ENCODE measurements at places on chromosomes 7 and 10. TPM values are rescaled to one million over a fixed set of nuclear protein-coding genes. Genes with fewer than 3 reads are reported as not detected.
A peak's percentile ranks its signal among the peaks of the same experiment; 100 is the strongest.

SPDYE9 gene
- total RNA-seq = not detected

- no peaks in the 10 kb centered on the region for H3K4me1 ChIP-seq
- no peaks in the 10 kb centered on the region for H3K27me3 ChIP-seq
- DNase-seq = no peak
- H3K27ac ChIP-seq = peak overlapping the region; percentile 50
- H3K36me3 ChIP-seq = no peaks in the 10 kb centered on the region
Observed at GRCh38 chr10:61397175-61397986, 55.8 kb downstream of the TMEM26 start.

NYAP1 gene
- 0.69 TPM for total RNA-seq

GRCh38 chr10:112280205-112280921 lies 2.8 kb upstream of the TECTB start:
- no peak overlapping the region for H3K27ac ChIP-seq
- no peak overlapping the region for H3K4me3 ChIP-seq
- H3K36me3 ChIP-seq = no peaks in the 10 kb centered on the region
- no peaks in the 10 kb centered on the region for H3K27me3 ChIP-seq

GRCh38 chr7:155798673-155799439 lies 13.4 kb downstream of the SHH start:
- H3K36me3 ChIP-seq = no peaks in the 10 kb centered on the region
- H3K27ac ChIP-seq = no peak overlapping the region
- peaks cover 6% of the 10 kb centered on the region for H3K4me1 ChIP-seq
- no peak for DNase-seq
- H3K4me3 ChIP-seq = no peak overlapping the region
- peaks cover 26% of the 10 kb centered on the region for H3K27me3 ChIP-seq

- peaks cover 2% of the 10 kb centered on the region for H3K4me1 ChIP-seq
- H3K27me3 ChIP-seq = no peaks in the 10 kb centered on the region
- no peak overlapping the region for H3K4me3 ChIP-seq
- no peak for DNase-seq
- no peaks in the 10 kb centered on the region for H3K36me3 ChIP-seq
Observed at GRCh38 chr7:8005279-8005678, 36.7 kb downstream of the GLCCI1 start.

GRCh38 chr10:96501985-96502384 lies 11.7 kb downstream of the TLL2 start:
- H3K4me1 ChIP-seq = no peaks in the 10 kb centered on the region
- H3K27me3 ChIP-seq = no peaks in the 10 kb centered on the region
- no peak for DNase-seq
- H3K27ac ChIP-seq = no peak overlapping the region

GRCh38 chr10:130970341-130971122 lies 341.0 kb downstream of the TCERG1L start:
- no peak overlapping the region for H3K27ac ChIP-seq
- no peaks in the 10 kb centered on the region for H3K36me3 ChIP-seq
- H3K4me3 ChIP-seq = no peak overlapping the region
- DNase-seq = no peak
- peaks cover 4% of the 10 kb centered on the region for H3K4me1 ChIP-seq

GRCh38 chr10:29297678-29298077 lies 8.8 kb downstream of the LYZL1 start:
- no peaks in the 10 kb centered on the region for H3K27me3 ChIP-seq
- H3K27ac ChIP-seq = no peak overlapping the region
- H3K4me1 ChIP-seq = no peaks in the 10 kb centered on the region
- H3K4me3 ChIP-seq = no peak overlapping the region

ACTL6B gene
- total RNA-seq = 0.59 TPM

FAM25C gene
- not detected for total RNA-seq

IDI2 gene
- not detected for total RNA-seq

DNA sequence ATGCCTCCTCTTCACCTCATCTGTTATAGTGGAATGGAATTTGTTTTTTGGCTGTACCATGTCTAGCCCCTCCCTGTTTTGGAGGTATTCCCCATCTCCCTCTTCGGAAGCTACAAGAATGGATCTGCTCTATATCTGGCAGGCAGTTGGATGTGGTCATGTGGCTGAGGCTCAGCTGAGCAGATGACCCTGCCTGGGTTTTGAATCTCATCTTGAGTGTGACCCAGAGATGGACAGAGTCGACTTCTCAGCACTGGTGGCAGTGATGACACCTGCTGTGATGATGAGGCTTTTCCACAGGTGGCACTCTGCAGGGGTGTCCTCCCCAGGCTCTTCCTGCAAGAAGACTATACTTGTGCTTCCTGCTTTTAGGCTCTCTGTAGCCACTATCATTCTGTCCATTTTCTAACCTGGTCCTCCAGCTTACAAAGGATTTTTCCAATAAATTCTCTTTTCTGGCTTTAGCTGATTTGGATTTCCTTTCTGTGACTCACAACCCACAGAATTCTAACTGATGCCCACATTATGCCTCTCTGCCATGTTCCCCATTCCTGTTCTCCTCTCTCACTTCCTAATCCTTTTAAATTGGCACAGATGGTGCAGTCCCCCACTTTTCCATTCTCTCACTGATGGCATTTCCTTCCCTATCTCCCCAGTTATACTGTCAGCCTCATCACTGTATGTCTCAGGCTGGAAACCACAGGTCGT lies 7.5 kb upstream of the ARHGAP22 start:
- H3K27me3 ChIP-seq = no peaks in the 10 kb centered on the region
- no peak overlapping the region for H3K4me3 ChIP-seq
- H3K36me3 ChIP-seq = no peaks in the 10 kb centered on the region
- no peak overlapping the region for H3K27ac ChIP-seq
- no peak for DNase-seq

- H3K36me3 ChIP-seq = no peaks in the 10 kb centered on the region
- no peak overlapping the region for H3K27ac ChIP-seq
- no peak overlapping the region for H3K4me3 ChIP-seq
- DNase-seq = no peak
- no peaks in the 10 kb centered on the region for H3K27me3 ChIP-seq
- no peaks in the 10 kb centered on the region for H3K4me1 ChIP-seq
Observed at GRCh38 chr10:50216418-50216817, 34.9 kb downstream of the ASAH2 start.

SUN3 gene
- not detected for total RNA-seq

GRCh38 chr10:21138769-21139340 lies 241.7 kb upstream of the NEBL start:
- H3K27me3 ChIP-seq = no peaks in the 10 kb centered on the region
- no peak overlapping the region for H3K27ac ChIP-seq
- no peak for DNase-seq
- H3K4me1 ChIP-seq = peaks cover 6% of the 10 kb centered on the region

AGR2 gene
- 31.5 TPM for total RNA-seq

KCP gene
- 0.23 TPM for total RNA-seq

DNA sequence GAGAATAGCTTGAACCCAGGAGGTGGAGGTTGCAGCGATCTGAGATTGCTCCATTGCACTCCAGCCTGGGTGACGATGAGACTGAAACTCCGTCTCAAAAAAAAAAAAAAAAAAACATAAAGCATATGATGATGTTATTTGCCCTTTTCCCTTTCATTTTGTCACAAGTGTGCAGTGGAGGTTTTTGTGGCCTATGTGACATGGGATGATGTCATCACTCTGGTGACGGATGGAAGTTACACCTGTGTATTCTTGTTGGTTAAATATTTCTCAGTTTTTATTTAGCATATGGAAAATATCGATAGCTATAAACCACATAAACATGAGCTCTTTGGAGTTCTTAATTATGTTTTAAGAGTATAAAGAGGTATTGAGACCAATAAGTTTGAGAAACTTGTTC lies 71.8 kb upstream of the EMX2 start:
- H3K4me1 ChIP-seq = no peaks in the 10 kb centered on the region
- no peak overlapping the region for H3K4me3 ChIP-seq
- H3K36me3 ChIP-seq = no peaks in the 10 kb centered on the region
- no peak overlapping the region for H3K27ac ChIP-seq
- H3K27me3 ChIP-seq = no peaks in the 10 kb centered on the region

DNA sequence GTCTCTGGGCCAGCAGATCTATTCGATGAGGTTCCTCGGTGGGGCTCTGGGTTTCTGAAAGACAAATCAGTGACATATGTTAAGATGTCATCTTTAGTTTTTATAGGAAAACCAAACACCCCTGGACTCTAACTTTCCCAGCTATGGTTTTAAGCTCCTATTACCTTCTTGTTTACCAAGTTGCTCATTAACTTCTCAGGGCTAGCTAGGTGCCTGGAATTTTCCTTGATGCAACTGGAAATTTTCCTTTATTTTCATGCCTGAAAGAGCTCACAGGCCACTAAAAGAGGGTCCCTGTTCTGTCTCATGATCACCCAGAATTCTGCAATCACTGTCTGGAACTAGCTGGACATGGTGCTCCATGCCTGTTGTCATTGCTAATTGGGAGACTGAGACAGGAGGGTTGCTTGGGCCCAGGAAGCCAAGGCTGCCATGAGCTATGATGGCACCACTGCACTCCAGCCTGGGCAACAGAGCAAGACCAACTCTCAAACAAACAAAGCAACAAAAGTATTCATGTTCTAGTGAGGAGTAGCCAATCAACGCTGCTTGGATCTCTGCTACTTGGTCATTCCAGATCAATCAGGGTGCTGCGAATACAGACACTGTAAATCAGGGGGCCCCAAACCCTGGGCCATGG lies 1173.5 kb upstream of the AUTS2 start:
- no peaks in the 10 kb centered on the region for H3K27me3 ChIP-seq
- no peak overlapping the region for H3K4me3 ChIP-seq
- H3K36me3 ChIP-seq = no peaks in the 10 kb centered on the region
- DNase-seq = no peak
- no peaks in the 10 kb centered on the region for H3K4me1 ChIP-seq

DNA sequence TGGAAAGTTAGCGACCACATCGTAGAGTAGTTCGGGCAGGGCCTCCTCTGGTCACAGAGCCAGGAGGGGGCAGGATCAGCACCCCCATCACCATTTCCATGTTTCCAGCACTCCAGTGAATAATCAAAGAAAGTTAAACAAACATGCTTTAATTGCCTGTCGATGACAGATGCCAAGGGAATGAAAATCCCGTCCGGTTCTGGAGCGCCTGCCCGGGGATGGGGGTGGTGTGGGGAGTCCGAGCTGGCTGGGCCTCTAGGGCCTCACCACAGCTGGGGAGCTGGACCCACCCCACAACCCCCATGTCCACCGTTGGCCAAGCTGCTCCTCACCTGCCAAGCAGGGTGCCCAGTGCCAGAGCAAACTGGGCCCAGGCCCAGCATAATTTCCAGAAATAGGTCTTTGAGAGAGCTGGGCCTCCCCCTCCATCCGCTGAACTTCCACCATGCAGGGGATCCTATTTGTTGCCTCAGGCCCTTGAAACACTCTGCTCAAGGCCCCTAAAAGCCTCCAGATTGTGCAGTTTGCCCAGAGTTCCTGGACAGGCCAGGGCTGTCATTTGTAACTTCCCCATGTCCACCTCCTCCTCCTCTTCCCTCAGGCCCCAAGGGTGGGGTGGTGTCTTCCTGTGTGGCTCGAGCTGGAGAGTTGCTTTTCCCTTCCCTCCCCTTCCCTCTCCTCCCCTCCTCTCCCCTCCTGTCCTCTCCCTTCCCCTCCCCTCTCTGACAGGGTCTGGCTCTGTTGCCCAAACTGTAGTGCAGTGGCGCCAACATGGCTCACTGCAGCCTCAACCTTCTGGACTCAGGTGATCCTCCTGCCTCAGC lies 101.0 kb downstream of the MYL10 start:
- H3K27ac ChIP-seq = no peak overlapping the region
- no peaks in the 10 kb centered on the region for H3K36me3 ChIP-seq
- DNase-seq = peak; percentile 76
- no peak overlapping the region for H3K4me3 ChIP-seq
- H3K27me3 ChIP-seq = no peaks in the 10 kb centered on the region

GCK gene
- 0.79 TPM for total RNA-seq

OPALIN gene
- total RNA-seq = not detected

DNA sequence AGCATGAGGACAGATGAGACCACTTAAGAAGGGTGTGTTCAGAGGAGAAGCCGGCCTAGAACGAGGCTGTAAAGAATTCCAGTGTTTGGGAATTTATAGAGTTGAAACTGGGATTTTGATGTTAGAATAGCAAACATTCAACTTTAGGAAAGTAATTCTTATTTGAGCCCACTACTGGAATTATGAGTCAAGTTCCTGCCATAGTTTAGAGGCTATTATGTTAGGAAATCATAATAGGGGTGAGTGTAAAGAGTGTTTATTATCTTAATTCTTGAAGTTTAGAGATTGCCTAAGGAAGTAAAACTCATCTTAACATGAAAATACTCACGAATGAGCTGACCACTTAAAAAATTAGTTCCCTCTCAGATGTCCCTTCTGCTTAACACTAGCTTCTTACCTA lies 2.1 kb downstream of the CBLL1 start:
- no peak for DNase-seq
- no peaks in the 10 kb centered on the region for H3K27me3 ChIP-seq
- peaks cover 11% of the 10 kb centered on the region for H3K4me1 ChIP-seq

CCDC3 gene
- total RNA-seq = 0.94 TPM

DNA sequence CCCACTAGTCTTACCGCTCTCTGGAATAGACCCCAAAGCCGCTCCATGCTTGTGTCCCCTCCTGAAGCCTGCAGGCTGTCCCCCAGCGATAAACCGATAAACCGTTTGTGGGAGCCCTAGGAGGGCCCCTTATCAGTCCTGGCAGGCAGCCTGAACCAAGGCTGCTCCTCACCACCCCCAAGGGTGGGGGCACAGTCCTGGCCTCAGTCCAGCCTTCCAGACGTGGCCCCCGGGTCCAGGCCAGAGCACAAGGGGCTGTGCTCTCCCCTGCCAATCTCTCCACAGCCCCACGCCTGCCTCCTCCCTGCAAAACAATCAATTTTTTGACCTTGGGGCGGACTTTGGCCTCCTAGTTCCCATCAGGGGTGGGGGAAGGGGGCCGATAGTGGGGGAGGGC lies at the start of gene TFR2:
Gene TFR2 (minus strand): TSS at position 90 of the 397 bp plus-strand sequence. CDS start 43 bp downstream, at position 47.
- no peaks in the 10 kb centered on the region for H3K36me3 ChIP-seq
- H3K27me3 ChIP-seq = no peaks in the 10 kb centered on the region
- DNase-seq = no peak
- H3K27ac ChIP-seq = no peak within 1 kb of the TSS
- H3K4me1 ChIP-seq = no peaks in the 10 kb centered on the region

- no peaks in the 10 kb centered on the region for H3K36me3 ChIP-seq
- no peak for DNase-seq
- no peaks in the 10 kb centered on the region for H3K27me3 ChIP-seq
- H3K4me3 ChIP-seq = no peak overlapping the region
Observed at GRCh38 chr7:7614018-7614741, 26.4 kb upstream of the UMAD1 start.

LLCFC1 gene
- total RNA-seq = not detected

DNA sequence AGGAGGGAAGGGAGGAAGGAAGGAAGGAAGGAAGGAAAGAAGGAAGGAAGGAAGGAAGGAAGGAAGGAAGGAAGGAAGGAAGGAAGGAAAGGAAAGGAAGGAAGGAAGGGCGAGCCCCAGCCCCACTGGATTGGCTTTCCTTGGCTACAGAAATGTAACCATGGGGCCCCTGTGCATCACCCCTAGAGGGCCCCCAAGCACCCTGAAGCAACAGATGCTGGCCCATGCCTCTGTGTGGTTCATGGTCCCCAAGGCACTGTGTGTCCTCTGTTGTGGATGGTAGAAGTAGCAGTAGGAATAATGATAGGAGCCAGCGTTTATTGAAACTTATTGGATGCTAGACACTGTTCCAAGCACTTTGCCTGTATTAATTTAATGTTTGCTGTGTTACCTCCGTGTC lies 116.6 kb upstream of the MACROH2A2 start:
- H3K27ac ChIP-seq = no peak overlapping the region
- no peaks in the 10 kb centered on the region for H3K27me3 ChIP-seq
- no peaks in the 10 kb centered on the region for H3K36me3 ChIP-seq
- no peaks in the 10 kb centered on the region for H3K4me1 ChIP-seq
- DNase-seq = no peak
- no peak overlapping the region for H3K4me3 ChIP-seq

MPP7 gene
- total RNA-seq = 21.6 TPM

GRCh38 chr10:64385355-64385754 lies 864.2 kb downstream of the REEP3 start:
- DNase-seq = no peak
- no peaks in the 10 kb centered on the region for H3K27me3 ChIP-seq
- H3K4me1 ChIP-seq = no peaks in the 10 kb centered on the region

COPG2 gene
- 10.2 TPM for total RNA-seq

Data from pancreas (tissue), 10 donors.